ENCODE measurements at places on chromosomes 2 and 18.

GRCh38 chr18:50027996-50028395 is 167.0 kb downstream of the MYO5B start:
- no peak for DNase-seq

- DNase-seq, result no peak
Observed at GRCh38 chr2:15383695-15384350, 177.3 kb downstream of the NBAS start.

DNA sequence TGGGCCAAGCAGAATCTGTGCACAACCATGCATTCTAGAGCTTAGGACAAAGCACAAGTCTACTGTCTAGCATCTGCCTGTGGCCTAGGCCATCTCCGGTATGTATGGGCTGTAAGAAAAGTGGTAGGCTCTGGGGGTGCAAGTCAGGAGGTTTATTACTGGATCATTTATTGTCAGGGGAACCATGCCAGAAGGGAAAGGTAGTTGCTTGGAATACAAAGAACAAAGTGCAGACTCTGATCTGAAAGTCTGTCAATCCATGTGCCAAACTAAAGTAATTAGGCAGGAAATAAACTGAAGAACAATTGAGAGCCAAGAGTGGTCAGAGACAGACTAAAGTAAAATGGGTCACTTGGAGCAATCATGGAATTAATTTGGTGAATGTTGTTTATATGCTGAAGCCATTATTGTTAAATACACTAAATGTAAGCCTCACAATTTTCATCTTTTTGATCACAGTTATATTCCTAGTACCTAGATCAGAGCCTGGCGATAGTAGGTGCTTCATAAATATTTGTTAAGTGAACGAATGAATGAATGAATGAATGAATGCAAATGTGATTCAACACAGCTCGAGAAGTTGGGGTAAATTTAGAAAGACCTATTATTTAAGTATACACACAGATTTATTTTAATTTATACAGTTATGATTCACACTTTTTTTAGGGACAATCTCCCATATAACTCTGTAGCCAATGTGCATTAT is 260.7 kb upstream of the STON1 start:
- DNase-seq, result no peak

- no peak for DNase-seq
Observed at GRCh38 chr18:56568986-56569385, 69.4 kb downstream of the TXNL1 start.

DNA sequence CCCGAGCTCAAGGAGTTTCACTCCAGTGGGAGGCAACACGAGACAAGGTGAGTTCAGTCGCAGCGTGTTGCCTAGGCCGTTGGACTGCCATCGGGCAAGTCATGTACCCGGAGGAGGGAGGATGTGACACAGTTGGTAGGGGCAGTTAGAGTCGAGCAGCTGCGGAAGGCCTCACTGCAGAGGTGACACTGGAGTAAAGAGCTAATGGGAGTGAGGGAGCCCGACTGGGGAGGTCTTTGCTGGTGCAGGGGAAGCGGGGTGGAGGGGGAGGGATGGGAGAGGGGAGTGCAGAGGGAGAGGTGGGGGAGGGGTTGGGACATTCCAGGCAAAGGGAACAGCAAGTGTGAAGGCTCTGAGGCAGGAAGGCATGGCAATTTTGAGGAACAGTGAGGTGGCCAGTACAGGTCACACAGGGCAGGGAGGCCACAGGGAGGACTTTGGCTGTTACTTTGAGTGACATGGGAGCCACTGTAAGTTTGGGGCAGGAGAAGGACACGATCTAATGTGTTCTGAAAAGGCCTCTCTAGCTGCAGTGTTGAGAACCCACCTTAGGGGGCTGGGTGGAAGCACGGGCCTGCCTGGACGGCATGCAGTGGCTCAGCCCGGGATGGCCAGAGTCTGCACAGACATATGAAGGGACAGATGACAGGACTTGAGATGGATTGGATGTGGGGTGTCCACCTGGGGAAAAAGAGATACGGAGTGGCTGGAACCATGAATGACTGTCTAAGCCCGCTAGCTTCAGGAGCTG is 61.1 kb downstream of the KCNF1 start:
- DNase-seq, result no peak

DNA sequence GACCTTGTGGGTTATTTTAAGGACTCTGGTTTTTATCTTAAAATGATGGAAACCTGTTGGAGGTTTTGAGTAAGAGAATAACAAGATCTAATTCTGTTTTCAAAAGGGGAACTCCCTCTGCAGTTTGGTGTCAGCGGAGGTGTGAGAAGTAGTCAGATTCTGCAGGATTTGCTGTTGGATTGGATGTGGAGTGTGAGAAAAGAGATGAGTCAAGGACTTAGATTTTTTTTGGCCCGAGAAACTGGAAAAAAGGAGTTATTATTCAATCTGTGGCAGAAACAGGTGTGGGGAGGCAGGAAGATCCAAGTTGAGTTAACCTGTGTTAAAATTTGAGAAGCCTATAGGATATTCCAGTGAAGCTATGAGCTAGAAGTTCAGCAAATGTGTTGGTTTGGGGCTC is 337.2 kb upstream of the FANCL start:
- no peak for DNase-seq

DNA sequence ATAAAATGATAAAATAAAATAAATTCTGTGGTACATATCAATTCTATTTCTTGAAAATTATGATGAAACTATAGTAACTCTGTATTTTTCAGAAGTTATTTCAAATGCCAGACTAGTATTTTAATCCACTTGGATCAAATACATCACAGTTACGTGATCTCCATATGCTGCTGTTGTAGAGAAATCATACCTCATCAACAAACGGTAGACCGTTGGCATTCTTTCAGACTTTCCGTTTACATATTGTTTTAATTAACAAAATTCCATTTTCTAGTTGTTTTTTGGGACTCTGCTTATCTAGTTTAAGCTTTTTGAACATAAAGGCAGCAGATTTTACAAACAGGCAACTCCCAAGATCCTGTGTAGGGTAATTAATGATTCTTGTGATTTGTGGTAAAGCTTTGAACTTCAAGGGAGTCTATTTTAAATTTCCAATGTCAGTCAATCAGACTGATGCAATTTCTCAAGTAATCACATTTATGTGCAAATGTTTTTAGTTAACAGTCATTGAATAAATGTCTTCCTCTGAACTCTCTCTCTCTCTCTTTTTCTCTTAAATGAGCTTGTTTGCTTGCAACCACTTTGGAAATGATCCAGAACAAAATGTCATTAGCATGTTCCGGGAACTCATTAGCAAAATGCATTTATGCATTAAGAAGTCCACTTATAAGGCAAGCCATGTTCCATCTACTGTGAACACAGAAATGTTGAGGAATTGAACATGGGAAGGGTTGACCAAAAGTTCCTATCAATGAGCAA is 31.8 kb downstream of the NYAP2 start:
- no peak for DNase-seq

GRCh38 chr2:199692489-199692888 is 158.5 kb downstream of the FTCDNL1 start:
- DNase-seq, result no peak

GRCh38 chr2:33478968-33479731 is 2.7 kb downstream of the RASGRP3 start:
- DNase-seq, result no peak

GRCh38 chr18:56565551-56566345 is 72.6 kb downstream of the TXNL1 start:
- DNase-seq, result no peak

- DNase-seq, result no peak
Observed at GRCh38 chr2:1455466-1455865, 42.2 kb downstream of the TPO start.

GRCh38 chr2:175576270-175576669 is 394.8 kb upstream of the ATP5MC3 start:
- DNase-seq, result no peak

- no peak for DNase-seq
Observed at GRCh38 chr2:122704109-122704563, 948.7 kb downstream of the TSN start.

DNA sequence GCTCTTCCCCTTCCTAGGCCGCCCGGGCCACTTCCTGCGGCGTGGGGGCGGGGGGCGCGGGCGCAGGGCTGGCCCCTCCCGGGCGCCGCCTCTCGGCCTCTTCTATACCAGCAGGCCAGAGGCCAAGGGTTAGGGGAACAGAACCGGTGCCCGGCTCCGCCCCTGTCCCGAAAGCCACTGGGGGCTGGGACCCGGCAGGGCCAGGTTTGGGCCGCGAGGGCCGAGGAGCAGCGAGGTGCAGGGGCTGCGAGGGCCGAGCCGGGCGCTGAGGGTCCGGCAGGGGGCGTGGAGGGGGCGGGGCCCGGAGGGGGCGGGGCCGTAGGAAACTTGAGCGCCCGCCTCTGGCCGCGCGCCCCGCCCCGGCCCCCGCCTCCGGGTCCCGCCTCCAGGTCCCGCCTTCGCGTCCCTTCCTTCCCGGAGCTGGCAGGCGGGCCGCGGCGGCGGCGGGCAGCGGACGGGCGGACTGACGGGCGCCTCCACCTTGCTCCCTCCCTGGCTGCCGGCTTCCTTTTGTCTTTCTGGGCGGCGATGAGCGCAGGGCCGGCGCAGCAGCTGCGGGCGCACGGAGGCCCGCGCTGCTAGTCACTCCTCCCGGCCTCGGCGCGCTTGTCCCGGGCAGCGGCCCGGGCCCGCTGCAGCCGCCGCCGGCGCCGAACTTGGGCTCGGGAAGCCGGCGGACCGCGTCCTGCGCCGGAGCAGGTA is at the start of gene HPCAL1:
Gene HPCAL1, plus strand, starts transcription at position 426 of the 702 bp plus-strand sequence. CDS start 116,854 bp downstream, outside the sequence.
- DNase-seq, result peak; percentile 62

GRCh38 chr2:159168707-159169106 is 117.8 kb downstream of the WDSUB1 start:
- DNase-seq, result no peak

GRCh38 chr2:86788165-86788564 is 2.5 kb downstream of the CD8A start:
- DNase-seq, result no peak

- no peak for DNase-seq
Observed at GRCh38 chr2:100274566-100275199, 47.6 kb downstream of the LONRF2 start.

GRCh38 chr2:217466805-217467204 is 536.0 kb downstream of the TNS1 start:
- no peak for DNase-seq

GRCh38 chr2:201261471-201261870 is 1.1 kb downstream of the CASP8 start:
- peak; percentile 35 for DNase-seq

DNA sequence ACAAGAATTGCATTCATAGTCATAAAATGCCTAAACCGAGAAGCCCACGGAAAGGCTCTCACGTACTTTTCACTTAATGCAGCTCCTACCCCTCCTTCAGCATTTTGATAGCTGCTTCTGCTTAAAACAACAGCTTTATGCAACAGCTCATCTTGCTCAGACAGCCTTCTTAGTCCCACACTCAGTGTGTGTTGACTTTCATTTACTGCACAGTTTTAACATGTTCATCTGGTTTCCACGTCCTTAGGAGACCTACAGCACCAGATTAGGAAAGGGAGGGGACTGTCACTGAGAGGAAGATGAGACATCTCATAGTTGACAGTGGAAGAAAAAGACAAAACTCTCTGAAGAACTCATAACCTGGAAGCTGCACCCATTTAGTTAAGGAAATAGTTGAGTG is 435.4 kb downstream of the SETBP1 start:
- DNase-seq, result no peak
